Kidney (tissue), 22 donors: ENCODE measurements at places on chromosomes 2 and 18. TPM values are rescaled to one million over a fixed set of nuclear protein-coding genes. Genes with fewer than 3 reads are reported as not detected.

The NCKAP1 gene
- total RNA-seq = 140 TPM

DNA sequence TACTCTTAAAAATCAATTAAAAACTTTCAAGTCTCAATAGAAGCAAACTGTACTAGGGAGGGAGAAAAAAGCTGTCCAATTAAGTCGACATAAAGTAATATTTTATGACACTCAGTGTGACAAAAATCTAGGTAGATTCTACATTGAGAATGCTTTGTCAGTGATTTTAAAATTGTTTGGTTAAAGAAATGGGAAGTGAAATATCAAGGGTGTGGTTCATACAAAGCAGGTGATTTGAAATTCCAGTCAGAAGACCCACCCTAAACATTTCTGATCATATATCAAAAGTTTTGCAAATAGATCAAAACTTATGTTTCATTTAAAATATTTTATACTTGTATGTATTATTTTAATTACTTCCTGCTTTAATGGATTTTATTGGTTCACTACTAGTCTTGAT, 338.9 kb upstream of the DCC start:
- no peaks in the 10 kb centered on the region for H3K36me3 ChIP-seq
- no peaks in the 10 kb centered on the region for H3K4me1 ChIP-seq
- DNase-seq = no peak

- H3K4me3 ChIP-seq = no peak overlapping the region
Observed at GRCh38 chr2:27042985-27043634, 8.4 kb upstream of the AGBL5 start.

DNA sequence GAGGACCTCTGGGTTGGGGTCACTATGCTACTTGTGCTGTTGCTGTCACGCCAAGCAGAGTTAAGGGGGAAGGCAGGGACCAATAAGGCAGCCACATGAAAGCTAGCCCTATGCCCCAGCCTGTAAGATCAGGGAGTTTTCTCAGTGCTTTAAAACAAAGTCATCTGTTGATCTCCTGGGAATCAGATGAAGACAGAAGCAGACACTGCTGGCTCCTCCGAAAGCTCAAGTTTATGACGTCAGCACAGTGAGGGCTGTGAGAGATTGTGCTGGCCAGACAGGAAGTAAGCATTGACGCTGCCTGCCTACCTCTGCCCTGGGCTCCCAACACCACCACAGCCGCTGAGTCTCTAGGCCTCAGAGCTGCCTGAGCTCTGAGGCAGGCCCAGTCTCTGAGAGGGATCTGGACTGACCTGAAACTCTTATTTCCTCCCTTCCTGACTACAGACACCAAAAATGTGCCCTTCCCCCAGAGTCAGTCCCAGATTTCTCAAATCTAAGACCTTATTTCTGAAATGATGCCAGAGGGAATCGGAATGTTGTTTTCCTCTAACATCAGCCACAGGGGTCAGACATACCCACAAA, 118.1 kb upstream of the EPAS1 start:
- H3K4me3 ChIP-seq = no peak overlapping the region
- peak overlapping the region; percentile 14 for H3K27ac ChIP-seq
- peak; percentile 36 for DNase-seq
- no peaks in the 10 kb centered on the region for H3K36me3 ChIP-seq
- peaks cover 3% of the 10 kb centered on the region for H3K4me1 ChIP-seq

The SEPTIN10 gene
- total RNA-seq = 80.7 TPM

The NFU1 gene
- 40.2 TPM for total RNA-seq

GRCh38 chr18:11980494-11981191, 664 bp upstream of the IMPA2 start:
- peak; percentile 100 for DNase-seq

- H3K36me3 ChIP-seq = peaks cover 9% of the 10 kb centered on the region
- peaks cover 15% of the 10 kb centered on the region for H3K4me1 ChIP-seq
- peak overlapping the region; percentile 94 for H3K4me3 ChIP-seq
- peak overlapping the region; percentile 99 for H3K27ac ChIP-seq
Observed at GRCh38 chr18:35343488-35343935, 708 bp downstream of the ZNF24 start.

The IL36RN gene
- total RNA-seq = not detected

DNA sequence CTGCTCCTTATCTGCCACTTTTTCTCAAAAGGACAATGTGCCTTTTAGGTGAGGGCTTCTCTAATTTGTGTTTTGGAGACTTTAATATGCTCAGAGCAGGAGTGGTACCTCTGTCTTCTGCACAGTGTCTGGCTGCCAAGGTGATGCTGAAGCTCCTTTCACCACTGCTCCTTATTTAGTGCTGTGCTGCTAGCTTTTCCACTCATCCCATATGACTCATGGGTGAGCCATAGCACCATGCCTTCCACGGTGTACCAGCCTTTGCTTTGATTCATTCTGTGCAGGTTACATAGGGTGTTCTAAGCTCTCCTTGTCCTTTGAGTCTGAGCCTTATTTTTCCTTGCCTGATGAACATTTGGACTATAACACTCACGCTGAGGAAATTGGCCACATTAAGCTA, 202.4 kb downstream of the ARL6IP6 start:
- no peak for DNase-seq
- H3K4me1 ChIP-seq = no peaks in the 10 kb centered on the region
- H3K27ac ChIP-seq = no peak overlapping the region
- no peaks in the 10 kb centered on the region for H3K27me3 ChIP-seq
- no peaks in the 10 kb centered on the region for H3K36me3 ChIP-seq
- no peak overlapping the region for H3K4me3 ChIP-seq

GRCh38 chr2:127012215-127012614, 94.7 kb downstream of the BIN1 start:
- DNase-seq = no peak
- H3K4me1 ChIP-seq = peaks cover 5% of the 10 kb centered on the region
- no peak overlapping the region for H3K4me3 ChIP-seq
- no peak overlapping the region for H3K27ac ChIP-seq

GRCh38 chr2:98901702-98902101, 34.3 kb downstream of the CRACDL start:
- H3K4me1 ChIP-seq = no peaks in the 10 kb centered on the region
- no peak for DNase-seq
- H3K4me3 ChIP-seq = no peak overlapping the region
- no peaks in the 10 kb centered on the region for H3K27me3 ChIP-seq
- no peaks in the 10 kb centered on the region for H3K36me3 ChIP-seq
- H3K27ac ChIP-seq = no peak overlapping the region

DNA sequence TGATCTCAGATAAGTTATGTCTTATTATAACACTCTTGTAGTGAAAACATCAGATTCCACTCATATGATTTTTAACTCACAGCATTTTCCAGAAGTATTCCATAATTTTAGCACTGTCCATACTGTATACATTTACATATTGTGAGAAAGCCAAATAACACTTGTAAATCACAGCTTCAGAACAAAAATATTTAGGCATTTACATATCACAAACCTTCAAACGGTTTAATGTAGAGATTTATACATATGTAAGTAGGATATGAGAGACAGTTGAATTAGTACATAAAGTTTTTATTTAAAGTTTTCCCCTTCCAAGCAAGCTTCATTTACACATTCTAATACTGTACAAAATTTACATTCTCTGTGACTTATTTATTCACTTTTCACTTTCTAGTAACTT, 100.4 kb downstream of the KLHL14 start:
- no peak for DNase-seq
- H3K4me3 ChIP-seq = no peak overlapping the region
- H3K27ac ChIP-seq = no peak overlapping the region
- no peaks in the 10 kb centered on the region for H3K4me1 ChIP-seq
- no peaks in the 10 kb centered on the region for H3K36me3 ChIP-seq

- no peaks in the 10 kb centered on the region for H3K36me3 ChIP-seq
- H3K27ac ChIP-seq = peak overlapping the region; percentile 89
- no peak for DNase-seq
- peaks cover 2% of the 10 kb centered on the region for H3K4me1 ChIP-seq
- H3K27me3 ChIP-seq = peaks cover 64% of the 10 kb centered on the region
Observed at GRCh38 chr2:104847586-104848160, 6.2 kb upstream of the POU3F3 start.

DNA sequence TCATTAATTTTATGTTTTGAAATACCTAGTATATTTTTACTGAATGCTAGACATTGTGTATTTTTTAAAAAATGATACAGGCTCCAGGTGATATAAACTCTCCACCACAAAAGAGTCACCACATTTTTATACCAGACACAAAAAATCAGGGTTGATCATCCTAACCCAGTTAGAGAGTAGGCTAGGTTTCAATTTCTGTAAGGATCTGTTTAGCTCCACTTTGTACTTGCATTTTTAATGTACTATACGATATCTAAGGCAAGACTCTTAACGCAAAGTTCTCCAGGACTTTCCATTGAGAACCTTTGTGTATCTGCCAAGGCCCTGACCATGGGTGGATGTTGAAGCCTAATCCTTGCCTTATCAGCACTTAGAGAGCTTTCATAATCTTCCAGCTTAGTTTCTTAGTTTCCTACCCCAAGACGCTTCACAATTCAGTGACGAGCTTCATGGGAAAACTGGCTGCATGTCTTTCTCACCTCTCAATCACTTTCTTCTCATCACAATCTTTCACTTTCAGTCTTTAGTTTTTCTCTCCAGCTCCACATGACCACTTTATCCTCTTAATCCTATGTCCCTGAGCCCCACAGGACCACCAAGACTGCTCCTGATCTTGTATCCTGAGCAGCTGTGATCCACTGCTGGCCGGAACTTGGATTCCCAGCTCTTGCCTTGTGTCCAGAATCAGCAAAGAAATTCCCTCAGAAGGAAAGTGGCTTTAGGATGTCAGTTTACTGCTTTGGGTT, 635.8 kb downstream of the RNF144A start:
- H3K27ac ChIP-seq = no peak overlapping the region
- H3K4me1 ChIP-seq = no peaks in the 10 kb centered on the region
- no peaks in the 10 kb centered on the region for H3K27me3 ChIP-seq
- DNase-seq = no peak
- H3K36me3 ChIP-seq = no peaks in the 10 kb centered on the region

The LIMS4 gene
- total RNA-seq = 2.9 TPM

GRCh38 chr18:44920441-44920840, 239.8 kb downstream of the SETBP1 start:
- no peaks in the 10 kb centered on the region for H3K27me3 ChIP-seq
- H3K27ac ChIP-seq = no peak overlapping the region
- H3K4me1 ChIP-seq = peaks cover 26% of the 10 kb centered on the region
- H3K36me3 ChIP-seq = no peaks in the 10 kb centered on the region

DNA sequence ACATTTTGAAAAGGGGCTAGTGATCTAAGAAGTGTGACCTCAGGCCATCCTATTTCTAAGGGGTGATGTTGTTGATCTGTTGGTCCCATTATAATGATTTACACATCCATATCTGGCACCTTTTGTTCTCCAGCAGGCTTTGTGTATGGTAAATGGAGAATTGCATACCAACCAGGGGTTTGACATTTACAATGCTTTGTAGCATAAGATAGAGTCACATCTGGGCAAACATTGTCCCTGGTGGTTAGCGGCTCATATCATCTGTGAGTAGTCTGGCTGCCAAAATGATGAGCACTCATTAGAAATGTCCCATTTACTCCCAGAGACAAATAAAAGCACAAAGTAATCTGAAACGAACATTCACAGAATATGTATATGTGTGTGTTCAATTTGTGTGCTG, 1775.5 kb upstream of the CELF4 start:
- H3K36me3 ChIP-seq = no peaks in the 10 kb centered on the region
- no peak for DNase-seq
- H3K4me3 ChIP-seq = no peak overlapping the region
- H3K27ac ChIP-seq = no peak overlapping the region

- H3K4me3 ChIP-seq = no peak overlapping the region
- no peak overlapping the region for H3K27ac ChIP-seq
- no peaks in the 10 kb centered on the region for H3K36me3 ChIP-seq
- H3K27me3 ChIP-seq = no peaks in the 10 kb centered on the region
- H3K4me1 ChIP-seq = no peaks in the 10 kb centered on the region
Observed at GRCh38 chr2:37459095-37459981, 114.9 kb downstream of the QPCT start.

The LAMA3 gene
- 66.0 TPM for total RNA-seq

DNA sequence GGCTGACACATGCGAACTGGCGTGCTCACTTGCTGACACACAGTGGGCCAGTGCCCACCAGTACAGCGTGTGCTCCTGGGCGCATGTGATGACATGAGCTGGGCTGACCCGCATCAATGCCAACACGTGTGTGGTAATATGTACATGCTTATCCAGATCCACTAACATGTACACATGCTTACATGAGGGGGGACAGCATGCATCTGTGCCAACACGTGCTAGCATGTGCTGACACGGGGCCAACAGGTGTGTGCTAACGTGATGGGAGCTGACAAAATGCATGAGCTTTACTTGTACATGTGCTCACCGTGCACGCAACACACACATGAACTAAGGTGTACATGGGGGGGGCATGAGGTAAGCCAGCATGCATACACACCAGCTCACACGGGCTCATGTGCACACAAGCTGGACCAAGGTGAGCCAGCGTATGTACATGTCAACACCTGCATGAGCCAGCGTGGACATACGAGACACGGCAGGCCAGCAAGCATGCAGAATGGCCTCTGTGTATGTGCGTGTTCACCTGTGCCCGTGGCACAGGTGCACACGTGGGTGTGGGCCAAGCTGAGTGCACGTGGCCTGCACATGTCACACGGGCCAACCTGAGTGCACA, 28.5 kb downstream of the GPC1 start:
- H3K27ac ChIP-seq = no peak overlapping the region
- H3K36me3 ChIP-seq = no peaks in the 10 kb centered on the region
- no peaks in the 10 kb centered on the region for H3K27me3 ChIP-seq
- no peak overlapping the region for H3K4me3 ChIP-seq
- no peak for DNase-seq

DNA sequence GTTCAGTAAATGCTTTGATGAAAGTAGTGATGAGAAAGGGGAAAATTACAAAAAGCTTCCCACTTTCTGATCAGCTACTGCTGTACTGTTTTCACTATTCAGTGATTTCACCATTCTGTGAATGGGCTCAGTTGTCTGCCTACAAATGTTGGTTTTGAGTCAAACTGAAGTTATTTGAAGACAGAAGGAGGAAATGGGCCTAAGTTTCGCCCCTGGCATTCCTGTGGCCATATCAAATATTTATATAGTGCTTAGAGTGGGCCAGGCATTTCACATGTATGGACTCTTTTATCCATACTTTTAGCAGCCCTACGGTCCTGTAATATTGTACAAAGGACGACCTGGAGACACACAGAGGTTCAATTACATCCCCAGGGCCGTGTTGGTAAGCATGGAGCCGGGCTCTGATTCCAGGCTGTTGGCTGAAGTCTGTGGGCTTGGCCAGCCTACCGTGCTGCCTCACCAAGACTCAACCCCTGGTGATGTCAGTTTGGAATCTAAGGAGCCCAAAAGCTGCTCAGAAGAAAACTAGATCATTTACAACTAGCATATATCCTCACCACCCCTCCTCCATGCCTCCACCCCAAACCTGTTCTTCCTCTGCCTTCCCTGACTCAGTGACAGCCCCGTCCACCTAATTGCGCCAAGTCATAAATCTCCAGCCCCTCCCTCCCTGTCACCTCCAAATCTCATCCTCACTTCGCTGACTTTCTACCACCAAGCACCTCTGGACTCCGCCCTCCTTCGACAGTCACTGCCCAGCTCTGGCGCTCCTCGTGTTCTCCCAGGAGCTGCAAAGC, 10.1 kb upstream of the GRHL1 start:
- no peaks in the 10 kb centered on the region for H3K27me3 ChIP-seq
- H3K4me3 ChIP-seq = no peak overlapping the region
- peak; percentile 51 for DNase-seq
- H3K4me1 ChIP-seq = no peaks in the 10 kb centered on the region

The UCN gene
- total RNA-seq = 1.4 TPM

- no peaks in the 10 kb centered on the region for H3K27me3 ChIP-seq
- H3K4me1 ChIP-seq = no peaks in the 10 kb centered on the region
- H3K36me3 ChIP-seq = no peaks in the 10 kb centered on the region
- H3K4me3 ChIP-seq = no peak overlapping the region
Observed at GRCh38 chr2:8058652-8059051, 623.2 kb upstream of the ID2 start.
